ENCODE measurements at places on chromosomes 4 and X.

DNA sequence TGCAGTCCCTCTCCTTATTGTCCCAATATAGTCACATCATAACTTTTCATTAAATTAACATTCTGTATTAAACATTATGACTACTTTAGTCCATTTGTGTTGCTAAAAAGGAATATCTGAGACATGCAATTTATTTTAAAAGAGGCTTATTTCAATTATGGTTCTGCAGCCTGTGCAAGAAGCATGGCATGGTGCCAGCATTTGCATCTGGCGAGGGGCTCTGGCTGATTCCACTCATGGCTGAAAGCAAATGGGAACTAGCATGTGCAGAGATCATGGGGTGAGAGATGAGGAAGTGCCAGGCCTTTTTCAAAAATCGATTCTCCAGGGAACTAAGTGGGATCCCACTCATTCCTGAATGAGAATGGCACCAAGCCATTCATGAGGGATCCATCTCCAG, 476.3 kb upstream of the RPS6KA3 start:
- no peak for DNase-seq

- no peak for DNase-seq
Observed at GRCh38 chr4:88040707-88041106, 33.3 kb downstream of the PKD2 start.

- no peak for DNase-seq
Observed at GRCh38 chr4:72817012-72817411, 248.0 kb upstream of the ADAMTS3 start.

DNA sequence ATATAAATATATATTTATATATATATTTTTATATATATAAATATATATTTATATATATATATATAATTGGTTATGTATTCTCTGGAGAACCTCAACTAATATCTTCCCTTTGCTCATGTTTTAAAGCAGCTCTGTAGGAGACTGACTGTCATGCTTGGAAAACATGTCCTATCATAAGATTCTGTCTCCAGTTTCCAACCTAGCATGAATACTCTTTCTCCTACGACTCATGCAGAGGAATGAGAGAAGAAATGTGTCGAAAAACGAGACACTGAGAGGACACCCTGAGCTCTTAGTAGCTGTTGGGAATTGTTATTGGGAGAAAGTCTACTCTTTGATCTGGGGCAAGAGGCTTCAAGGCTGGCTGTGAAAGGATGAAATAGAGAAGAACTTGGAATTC, 166.5 kb upstream of the SLIT2 start:
- DNase-seq, result no peak

GRCh38 chr4:25872851-25873631, 10.3 kb upstream of the SEL1L3 start:
- no peak for DNase-seq

GRCh38 chr4:87141428-87141827, 79.0 kb downstream of the KLHL8 start:
- DNase-seq, result no peak

DNA sequence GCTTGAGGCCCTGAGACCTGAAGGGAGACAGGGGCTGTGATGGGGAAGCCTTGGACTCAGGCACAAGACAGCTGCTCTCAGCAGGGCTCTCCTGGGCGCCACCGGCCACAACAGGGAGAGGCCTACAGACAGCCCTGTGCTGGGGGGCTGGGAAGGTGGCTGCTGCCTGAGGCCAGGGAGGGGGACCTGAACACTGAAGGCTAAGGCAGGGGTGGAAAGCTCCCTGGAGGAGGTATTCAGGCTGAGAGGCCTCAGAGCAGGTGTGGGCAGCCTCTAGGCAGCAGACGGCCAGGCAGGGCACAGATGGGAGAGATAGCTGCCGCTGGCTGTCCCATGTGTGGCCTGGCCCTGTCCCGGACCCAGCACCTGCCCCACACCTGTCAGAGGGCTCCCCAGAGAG, 33.0 kb downstream of the TACC3 start:
- DNase-seq, result no peak

DNA sequence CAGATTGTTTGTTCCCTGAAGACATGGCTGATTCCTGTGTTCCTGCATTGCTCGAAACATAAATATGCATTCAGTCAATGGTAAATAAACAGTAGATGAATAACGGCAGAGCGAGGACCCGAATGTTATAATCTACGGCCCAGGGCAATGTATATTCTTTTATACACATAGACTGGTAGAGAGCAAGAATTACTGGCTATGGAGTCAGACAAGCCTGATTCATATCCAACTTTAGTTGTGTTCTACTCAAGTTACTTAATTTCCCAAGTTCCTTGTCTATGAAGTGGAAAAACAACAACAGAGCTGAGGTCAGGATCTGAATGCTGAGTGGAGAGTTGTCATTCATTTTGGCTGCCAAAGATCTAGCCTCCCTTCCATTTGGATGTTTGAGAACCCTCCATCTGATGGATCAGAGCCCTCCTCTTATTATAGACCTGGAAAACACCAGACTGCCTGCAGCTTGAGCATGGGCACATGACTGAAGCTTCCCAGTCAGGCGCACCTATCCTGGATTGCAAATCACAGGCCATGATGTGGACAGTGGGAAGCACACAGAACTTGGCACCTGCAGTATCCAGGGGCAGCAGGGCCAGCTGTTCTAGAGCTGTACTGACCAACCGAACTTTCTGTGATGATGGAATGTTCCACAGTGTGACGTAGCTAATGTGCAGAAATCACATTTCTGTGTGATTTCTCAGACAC, 80.1 kb downstream of the FAM184B start:
- DNase-seq, result no peak

DNA sequence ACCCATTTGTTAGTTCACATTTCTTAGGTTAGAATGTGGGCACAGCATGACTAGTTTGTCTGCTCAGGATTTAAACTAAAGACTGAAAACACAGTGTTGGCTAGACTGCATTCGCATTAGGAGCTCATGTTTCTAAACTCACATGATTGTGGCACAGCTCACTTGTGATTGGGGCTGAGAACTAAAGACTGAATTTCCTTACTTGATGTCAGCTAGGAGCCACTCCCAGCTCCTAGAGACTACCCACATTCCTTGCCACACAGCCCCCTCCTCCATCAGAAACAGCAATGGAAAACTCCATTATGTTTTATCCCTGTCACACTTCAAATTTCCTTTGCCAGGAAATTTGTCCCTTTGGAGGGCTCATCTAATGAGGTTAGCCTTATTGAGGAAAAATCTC, 170.2 kb upstream of the NUDT6 start:
- no peak for DNase-seq

DNA sequence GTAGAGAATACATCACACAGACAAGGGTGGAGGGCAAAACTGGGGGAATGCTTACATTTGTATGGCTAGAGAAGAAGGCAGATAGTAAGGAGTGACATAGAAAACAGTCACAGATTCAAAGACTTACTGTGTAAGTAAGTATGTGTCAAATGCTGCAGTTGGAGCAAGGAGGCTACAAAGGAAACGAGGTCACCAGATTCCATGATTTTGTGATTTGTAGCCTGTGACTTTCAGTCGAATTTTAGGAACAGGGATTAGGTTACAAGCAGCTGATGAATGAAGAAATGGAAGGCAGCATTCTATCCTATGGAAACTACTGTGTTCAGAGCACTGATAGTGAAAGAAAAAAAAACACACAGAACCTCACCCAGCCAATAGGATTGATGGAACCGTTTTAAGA, 407.9 kb downstream of the IL15 start:
- DNase-seq, result no peak

DNA sequence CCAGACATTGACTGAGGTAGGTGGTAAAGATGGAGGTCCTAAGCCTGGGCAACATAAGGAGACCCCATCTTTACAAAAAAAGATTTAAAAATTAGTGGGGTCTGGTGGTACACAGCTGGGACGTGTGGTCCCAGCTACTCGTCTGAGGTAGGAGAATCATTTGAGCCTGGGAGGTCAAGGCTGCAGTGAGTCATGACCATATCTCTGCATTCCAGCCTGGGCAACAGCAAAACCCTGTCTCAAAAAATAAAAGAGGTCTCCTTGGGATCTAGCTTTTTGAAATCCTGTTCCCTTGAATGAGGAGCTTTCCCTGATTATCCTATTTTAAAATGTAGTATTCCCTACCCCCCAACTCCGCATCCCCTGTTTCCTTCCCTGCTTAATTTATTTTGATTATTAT, 78.7 kb upstream of the OGT start:
- no peak for DNase-seq

- DNase-seq, result no peak
Observed at GRCh38 chrX:118502161-118502789, 6.7 kb downstream of the DOCK11 start.

- DNase-seq, result no peak
Observed at GRCh38 chr4:80532674-80533333, 197.3 kb downstream of the CFAP299 start.

DNA sequence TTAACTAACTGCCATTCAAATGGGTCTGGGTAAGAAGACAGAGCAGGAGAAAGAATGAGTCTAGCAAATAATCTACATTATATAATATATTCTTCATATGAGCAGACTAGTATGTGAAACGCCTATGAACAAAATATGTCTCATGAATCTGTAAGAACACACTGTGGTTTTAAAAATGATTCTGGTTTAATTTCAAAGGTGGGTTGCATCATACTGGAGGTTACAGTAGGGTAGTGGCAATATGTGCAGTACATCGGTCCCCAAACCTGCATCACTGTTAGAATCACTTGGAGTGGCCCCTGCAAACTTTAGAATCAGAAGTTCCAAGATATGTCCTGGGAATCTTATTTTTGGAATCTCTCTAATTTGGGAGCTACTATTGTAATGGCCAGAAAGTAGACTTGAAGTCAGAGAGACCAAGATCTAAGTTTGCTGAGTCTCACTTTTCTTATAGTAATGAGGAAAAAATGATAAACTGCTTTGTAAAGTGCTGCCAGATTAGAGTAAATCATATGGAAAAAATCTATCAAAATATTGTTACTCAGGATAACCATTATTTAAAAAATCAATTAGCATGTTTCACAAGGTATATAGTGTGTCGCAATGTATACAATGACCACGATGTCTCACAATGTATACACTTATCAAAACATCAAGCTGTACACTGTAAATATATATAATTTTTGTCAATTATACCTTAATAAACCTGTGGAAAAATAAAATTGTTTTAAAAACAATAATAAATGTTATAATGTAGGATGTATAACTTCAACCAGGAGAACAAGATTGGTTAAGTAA, 37.9 kb upstream of the ARSJ start:
- DNase-seq, result no peak

- DNase-seq, result no peak
Observed at GRCh38 chrX:18687856-18688495, 16.1 kb upstream of the RS1 start.

GRCh38 chrX:29687687-29688086, 527.7 kb upstream of the MAGEB2 start:
- DNase-seq, result no peak

- no peak for DNase-seq
Observed at GRCh38 chr4:141409556-141409955, 188.9 kb downstream of the ZNF330 start.

GRCh38 chrX:53319614-53320542, 38.5 kb upstream of the IQSEC2 start:
- DNase-seq, result no peak

- no peak for DNase-seq
Observed at GRCh38 chr4:104163820-104164219, 330.9 kb downstream of the CXXC4 start.

- DNase-seq, result no peak
Observed at GRCh38 chrX:47169726-47170515, 23.7 kb upstream of the UBA1 start.

- DNase-seq, result no peak
Observed at GRCh38 chr4:74539044-74539790, 94.3 kb downstream of the AREG start.

DNA sequence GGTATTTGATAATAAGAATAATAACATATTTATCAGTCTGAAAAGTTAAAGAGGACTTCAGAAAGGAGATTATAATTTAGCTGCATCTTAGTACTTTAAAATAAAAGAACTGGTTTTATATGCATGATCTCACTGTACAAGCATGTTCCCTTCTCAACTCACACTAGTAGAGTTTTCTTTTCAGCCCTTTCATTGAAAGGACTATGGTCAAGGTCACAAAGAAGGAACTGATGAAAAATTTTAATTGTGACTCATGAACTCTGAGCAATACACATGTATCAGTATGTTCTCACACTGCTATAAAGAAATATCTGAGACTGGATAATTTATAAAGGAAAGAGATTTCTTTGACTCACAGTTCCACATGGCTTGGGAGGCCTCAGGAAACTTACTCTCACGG, 73.7 kb upstream of the NDST4 start:
- no peak for DNase-seq

DNA sequence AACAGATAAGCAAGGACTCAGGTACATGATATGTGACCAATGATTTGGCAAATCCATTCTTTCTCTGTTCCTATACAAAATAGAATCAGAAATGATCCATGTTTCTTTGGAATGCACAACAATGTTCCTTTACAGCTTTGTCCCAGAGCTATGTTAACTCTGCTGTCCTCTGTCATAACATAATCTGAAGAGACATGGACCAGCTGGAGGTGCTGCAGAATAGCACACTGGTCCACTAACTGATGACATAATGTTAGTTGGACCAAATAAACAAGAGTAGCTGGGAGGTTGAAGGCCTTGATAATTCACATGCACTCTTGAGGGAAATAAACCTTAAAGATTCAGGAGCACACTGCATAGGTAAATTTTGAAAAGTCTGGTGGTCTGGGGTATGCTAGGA, 23.0 kb upstream of the DHX15 start:
- DNase-seq, result no peak

DNA sequence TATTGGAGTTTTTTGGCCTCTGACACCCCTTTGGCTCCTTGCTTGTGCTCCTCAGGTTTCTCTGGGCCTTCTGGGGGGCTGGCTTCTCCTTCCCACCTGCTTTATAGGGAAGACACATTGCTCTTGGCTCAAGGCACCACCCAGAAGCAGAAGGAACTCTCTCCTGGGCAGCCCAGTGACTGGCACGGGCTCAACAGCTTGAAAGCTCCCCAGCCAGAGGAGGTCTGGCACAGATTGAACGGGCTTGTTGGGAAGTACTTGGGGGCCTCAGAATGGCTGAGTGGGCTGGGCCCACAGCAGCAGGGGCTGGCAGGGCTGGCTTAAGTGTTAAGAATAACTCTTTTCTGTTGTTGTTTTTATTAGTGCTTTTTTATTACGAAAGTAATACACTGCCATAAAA, 11.2 kb upstream of the ZNF185 start:
- no peak for DNase-seq

DNA sequence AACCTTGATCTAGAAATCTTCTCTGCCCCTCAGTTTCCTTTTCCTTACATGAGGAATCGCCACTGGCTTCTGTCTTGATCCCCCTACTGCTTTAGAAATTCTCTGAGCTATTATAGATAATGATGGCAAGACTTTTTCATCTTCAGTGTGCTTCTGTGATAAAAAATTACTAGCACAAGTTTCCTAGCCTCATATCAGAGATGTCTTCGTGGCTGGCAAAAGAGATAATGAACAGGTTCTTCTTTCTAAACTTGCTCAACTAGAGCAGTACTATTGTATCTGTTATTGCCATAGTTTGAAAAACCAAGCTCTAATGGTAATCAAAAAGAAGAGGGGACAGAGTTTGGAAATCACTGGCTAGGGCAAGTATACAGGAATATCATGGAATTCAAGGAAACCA, 4.1 kb upstream of the PDGFC start:
- no peak for DNase-seq

- DNase-seq, result no peak
Observed at GRCh38 chr4:139050446-139050845, 34.9 kb downstream of the NOCT start.
